ENCODE measurements at places on chromosomes 3 and 15. TPM values are rescaled to one million over a fixed set of nuclear protein-coding genes. Genes with fewer than 3 reads are reported as not detected.

AP3B2 gene
- total RNA-seq: 155 TPM

GOLGA8T gene
- total RNA-seq: 0.57 TPM

SEMA3F gene
- total RNA-seq: 10.0 TPM

IMPG2 gene
- 1.5 TPM for total RNA-seq

PLCB2 gene
- total RNA-seq: 16.8 TPM

PXK gene
- 114 TPM for total RNA-seq

INKA1 gene
- total RNA-seq: 7.2 TPM

ITGA11 gene
- 3.9 TPM for total RNA-seq

MED12L gene
- 52.7 TPM for total RNA-seq

DPPA2 gene
- not detected for total RNA-seq

CHSY1 gene
- total RNA-seq: 23.3 TPM

STAB1 gene
- 35.1 TPM for total RNA-seq

ERC2 gene
- 114 TPM for total RNA-seq

ATP11B gene
- 49.3 TPM for total RNA-seq

GABRA5 gene
- total RNA-seq: 59.5 TPM

OR5K2 gene
- total RNA-seq: not detected

UBAP1L gene
- total RNA-seq: 47.0 TPM
